Fibroblast of mammary gland (primary cell): ENCODE measurements at places on chromosomes 6 and 20.

GRCh38 chr6:155013457-155013876 lies 18.4 kb downstream of the TIAM2 start:
- peak; percentile 52 for DNase-seq

GRCh38 chr6:104604685-104605084 lies 255.0 kb downstream of the HACE1 start:
- peak; percentile 5 for DNase-seq

GRCh38 chr20:4267242-4267641 lies 251.9 kb upstream of the RNF24 start:
- no peak for DNase-seq

GRCh38 chr20:15332711-15333160 lies 995.3 kb upstream of the FLRT3 start:
- DNase-seq: no peak
